AG10803 (cell line): ENCODE measurements at places on chromosomes 3 and 15.

DNA sequence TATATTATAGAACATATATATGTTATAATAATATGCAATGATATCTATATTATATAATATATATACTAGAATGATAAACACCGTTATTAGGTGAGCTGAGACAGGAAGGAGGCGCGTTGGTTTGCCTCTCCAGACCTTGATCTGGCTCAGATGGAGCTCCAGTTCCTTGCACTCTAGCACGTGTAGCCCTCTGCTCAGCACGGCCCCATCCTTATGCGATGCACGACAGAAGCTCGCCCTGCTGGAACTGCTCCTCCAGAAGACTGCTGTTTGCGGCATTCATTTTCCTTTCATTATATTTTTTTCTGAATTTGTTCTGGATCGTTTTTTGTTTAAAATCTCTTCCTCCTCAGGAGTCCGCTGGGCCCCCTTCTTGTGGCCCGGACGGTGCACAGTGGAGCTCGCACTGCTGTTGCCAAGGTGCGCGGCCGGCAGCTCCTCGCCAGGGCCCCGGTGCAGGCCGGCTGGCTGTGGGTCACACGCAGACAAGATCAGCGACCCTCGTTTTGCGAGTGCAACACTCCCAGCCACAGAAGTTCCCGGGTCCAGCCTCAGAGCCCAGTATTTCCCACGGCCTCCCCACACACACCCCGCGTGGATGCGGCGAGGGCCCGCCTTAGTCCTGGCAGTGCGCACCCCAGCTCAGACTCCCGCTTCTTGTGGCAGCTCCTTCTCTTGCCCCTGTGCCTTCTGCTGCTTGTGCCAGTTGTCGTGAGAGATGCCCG, 112.2 kb downstream of the CHL1 start:
- no peak for DNase-seq

DNA sequence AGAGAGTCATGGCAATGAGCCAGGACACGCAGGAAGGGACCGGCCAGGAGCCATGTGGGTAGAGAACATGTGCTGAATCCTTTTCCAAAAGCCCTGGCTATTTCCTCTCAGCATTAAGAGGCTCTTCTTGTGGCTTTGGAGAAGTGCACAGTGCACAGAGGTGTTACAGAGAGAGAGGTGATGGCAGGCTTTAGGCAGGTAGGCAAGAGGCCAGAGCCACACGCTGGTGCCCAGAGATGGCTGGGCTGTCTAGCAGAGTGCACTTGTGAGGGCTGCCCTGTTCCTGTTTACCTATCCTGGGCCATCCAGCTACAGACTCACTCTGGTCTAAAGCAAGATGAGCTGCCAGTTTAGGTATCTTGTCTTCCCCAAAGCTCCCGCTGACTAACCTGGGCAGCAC, 402.6 kb downstream of the OCA2 start:
- no peak for DNase-seq

GRCh38 chr3:41001556-41001955, 197.7 kb upstream of the CTNNB1 start:
- no peak for DNase-seq

GRCh38 chr3:179323197-179324110, 623 bp downstream of the ZNF639 start:
- peak; percentile 75 for DNase-seq

GRCh38 chr3:172040981-172041963, 1.9 kb downstream of the FNDC3B start:
- DNase-seq = peak; percentile 78

GRCh38 chr15:101573951-101574350, 78.2 kb downstream of the TM2D3 start:
- no peak for DNase-seq

- DNase-seq = no peak
Measured at GRCh38 chr15:77832874-77833273, 200.2 kb upstream of the LINGO1 start.

GRCh38 chr3:33898901-33899300, 100.5 kb downstream of the PDCD6IP start:
- no peak for DNase-seq

DNA sequence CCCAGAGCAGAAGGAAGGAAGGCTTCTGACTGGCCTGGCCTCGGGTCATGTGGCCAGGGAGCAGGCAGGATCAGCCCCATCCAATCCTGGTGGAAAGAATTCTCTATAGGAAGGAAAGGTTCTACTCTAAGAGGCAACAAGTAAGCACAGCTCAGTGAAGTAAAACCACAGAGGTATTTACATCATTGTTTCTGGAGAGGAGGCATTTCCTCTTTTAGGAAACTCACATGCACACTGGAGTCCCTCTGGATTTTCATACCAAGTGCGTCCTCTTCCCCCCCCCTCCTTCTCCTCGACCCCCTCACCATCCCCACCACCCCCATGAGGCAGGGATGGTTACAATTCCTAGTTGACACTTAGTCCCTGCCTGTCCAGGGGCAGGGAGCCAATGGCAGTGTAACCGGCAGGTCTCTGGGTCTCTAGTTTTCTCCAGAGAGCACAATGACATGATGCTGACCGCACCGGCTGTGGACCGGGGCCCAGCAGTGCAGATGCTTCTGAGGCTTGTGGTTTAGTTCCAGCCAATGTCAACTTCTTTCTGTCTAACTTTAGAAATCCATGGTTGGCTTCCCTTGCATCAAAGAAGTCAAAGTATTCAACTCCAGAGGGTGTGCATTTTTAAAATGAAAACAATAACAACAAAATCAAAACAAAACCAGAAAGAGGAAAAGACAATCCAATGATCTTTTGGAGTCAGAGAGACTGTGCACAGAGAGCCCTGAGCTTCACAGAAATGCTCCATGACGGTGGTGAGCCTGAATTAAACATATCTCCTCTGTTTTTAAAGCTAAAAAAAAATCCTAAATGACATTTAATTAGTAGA, 230.3 kb upstream of the TLE3 start:
- peak; percentile 98 for DNase-seq

DNA sequence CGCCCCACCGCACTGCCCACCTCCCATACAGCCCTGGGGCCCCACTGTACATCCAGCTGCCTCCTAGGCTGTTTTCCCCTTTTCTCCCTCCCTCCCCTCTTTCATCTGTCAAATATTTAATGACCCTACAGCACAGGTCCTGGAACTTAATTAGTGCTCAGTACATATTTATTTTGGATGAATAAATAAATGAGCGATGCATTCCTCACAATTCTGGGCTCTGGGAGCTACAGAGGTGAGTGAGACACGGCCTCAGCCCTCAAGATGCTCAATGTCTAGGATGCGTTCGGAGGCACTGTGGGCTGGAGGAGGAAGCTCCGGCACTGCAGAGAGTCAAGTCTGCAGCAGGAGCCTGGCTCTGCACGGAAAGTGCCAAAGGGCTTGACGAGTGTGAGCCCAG, 175.0 kb downstream of the FAM43A start:
- DNase-seq = no peak

GRCh38 chr3:139608924-139609323, 68.8 kb downstream of the NMNAT3 start:
- no peak for DNase-seq

- peak; percentile 90 for DNase-seq
Measured at GRCh38 chr3:188788621-188789081, 383.1 kb upstream of the TPRG1 start.

DNA sequence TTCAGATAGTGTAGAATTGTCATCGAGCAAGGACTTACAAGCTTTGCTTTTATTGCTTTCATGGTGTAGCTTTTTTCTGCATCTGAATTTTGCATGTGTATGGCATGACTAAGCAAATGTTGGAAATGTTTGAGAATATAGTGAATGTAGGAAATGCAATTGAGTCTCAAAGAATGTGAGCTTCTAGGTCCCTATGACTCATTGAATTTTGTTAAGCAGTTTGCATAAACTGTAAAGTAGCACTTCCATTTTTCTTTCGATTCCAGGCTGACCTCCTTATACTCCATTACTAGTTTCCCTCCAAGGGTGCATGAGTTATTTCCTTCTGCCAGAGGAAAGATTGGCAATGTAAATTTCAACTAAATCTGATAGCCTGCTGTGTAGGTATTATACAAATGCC, 619.2 kb downstream of the DIPK2A start:
- peak; percentile 66 for DNase-seq

DNA sequence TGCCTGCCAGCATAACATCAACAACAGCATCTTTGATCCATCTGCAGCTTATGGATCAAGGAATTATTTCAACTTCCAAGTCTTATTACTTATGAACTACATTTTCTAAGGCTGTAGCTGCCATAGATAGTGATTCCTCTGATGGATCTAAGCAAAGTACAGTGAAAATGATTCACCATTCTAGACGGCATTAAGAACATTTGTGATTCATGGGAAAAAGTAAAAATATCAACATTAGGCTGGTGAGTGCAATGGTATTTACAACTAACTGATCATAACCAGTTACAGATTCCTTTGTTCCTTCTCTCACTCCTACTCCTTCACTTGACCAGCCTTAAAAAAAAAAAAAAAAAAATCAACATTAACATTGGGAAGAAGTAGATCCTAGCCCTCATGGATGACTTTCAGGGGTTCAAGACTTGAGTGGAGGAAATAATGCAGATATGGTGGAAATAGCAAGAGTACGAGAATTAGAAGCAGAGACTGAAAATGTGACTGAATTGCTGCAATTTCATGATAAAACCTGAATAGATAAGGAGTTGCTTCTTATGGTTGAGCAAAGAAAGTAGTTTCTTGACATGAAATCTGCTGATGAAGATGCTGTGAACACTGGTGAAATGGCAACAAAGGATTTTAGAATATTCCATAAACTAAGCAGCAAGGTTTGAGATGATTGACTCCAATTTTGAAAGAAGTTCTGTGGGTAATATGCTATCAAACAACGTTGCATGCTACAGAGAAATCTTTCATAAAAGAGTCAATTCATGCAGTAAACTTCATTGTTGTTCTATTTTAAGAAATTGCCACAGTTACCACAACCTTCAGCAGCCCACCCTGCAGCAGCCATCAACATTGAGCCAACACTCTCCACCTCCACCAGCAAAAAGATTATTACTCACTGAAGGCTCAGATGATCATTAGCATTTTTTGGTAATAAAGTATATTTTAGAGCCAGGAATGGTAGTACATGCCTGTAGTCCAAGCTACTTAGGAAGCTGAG, 22.8 kb downstream of the SLC12A6 start:
- DNase-seq = no peak

DNA sequence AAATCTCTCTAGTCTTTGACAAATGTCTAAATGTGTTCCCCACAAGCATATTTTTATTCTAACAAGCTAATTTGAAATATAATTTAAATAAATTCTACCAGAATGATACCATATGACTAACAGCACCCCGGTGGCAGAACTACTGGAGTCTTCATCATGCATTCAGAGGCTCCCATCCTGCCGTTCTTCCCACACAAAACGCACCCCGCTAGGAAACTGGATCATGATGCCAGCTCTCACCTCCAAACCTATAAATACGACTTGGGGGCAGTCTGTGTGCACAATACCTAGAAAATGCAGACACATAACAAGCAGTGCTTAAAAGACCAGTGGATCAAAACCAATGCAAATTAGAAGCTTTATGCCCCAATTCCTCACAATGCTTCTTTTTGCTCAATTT, 8.5 kb downstream of the HOMER2 start:
- DNase-seq = no peak

- DNase-seq = no peak
Measured at GRCh38 chr3:50390508-50391224, 31.3 kb upstream of the TMEM115 start.

DNA sequence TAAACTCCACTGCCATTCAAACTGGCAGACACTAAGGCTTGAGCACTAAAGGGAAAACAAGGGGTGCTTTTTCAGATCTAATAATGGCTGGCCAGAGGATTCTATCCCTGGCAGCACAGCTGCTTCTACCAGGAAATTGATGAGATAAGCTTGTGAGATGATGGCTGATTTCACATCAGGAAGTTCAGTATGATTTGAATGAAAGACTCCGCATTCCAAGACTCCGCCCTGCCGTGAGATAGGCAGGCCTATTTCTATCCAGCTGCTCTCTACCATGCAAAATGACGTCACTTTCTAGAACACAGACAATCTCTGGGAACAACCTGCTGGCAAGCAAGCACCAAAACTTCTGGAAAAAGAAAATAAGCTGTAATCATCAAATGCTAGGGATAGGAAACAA, 171.8 kb downstream of the WDR76 start:
- DNase-seq = peak; percentile 65

DNA sequence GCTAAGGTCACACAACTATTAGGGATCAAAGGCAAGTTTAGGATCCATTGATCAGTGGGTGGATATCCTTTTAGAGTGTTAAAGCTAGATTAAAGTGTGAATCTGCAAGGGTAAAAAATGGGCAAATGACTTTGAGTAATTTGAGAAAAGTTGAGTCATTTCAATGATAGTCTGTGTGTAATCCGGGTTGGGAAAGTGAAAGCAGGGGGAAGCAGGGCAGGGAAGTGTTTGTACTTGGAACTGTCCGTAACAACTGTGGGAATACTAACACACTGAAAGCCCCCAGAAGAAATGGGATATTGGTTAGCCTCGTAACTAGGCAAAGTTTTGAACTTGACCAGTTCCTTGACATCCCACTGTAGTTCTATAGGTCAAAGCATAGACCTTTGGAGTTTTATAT, 187.2 kb upstream of the SLITRK3 start:
- no peak for DNase-seq
